ENCODE measurements at places on chromosomes 11 and 22.

DNA sequence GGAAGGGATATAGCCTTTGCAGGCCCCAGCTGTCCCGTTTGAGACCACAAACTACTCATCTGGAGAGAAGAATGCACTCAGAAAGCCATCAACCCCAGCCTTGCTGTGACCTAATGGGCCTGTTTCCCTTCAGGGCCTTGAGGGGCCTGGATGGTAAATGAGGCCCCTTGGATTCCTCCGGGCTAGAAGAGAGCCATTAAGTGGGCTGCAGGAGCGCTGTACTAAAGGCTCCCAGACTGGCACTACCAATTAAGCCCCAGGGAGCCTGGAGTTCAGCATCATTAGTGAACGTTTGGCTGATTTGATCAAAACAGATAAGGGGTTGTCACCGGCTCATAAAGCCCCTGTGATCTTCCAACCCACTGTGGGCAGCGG, 23.0 kb downstream of the CD5 start:
- DNase-seq = no peak

GRCh38 chr22:37765498-37765897, 42.2 kb upstream of the GCAT start:
- no peak for DNase-seq

- no peak for DNase-seq
Measured at GRCh38 chr11:27718863-27719545, 18.7 kb upstream of the BDNF start.

- DNase-seq = no peak
Measured at GRCh38 chr11:17388609-17389210, at the start of gene KCNJ11. TSS of gene KCNJ11 (minus strand) at chr11:17388659. CDS start at chr11:17388091, 568 bp downstream.

DNA sequence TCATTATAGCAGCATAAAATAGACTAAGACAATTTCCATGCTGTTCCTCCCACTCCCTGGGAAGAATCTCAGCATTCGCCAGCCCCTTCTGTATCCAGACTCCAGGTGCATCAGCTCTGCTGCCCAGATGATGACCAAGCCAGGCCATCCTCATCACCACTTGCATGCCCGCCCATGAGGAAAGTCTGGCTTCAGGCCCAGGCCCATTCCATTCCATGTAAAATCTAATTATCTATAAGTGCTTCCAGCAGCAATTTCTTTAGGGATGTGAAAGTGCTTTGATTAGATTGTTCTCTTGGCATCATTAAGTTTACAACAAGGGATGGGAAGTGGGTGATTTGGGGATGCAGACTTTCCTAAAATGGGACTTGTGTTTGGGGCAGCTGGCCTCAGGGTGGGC, 100.3 kb downstream of the INSC start:
- DNase-seq = no peak

- no peak for DNase-seq
Measured at GRCh38 chr11:120208001-120208441, 2.8 kb upstream of the OAF start.

DNA sequence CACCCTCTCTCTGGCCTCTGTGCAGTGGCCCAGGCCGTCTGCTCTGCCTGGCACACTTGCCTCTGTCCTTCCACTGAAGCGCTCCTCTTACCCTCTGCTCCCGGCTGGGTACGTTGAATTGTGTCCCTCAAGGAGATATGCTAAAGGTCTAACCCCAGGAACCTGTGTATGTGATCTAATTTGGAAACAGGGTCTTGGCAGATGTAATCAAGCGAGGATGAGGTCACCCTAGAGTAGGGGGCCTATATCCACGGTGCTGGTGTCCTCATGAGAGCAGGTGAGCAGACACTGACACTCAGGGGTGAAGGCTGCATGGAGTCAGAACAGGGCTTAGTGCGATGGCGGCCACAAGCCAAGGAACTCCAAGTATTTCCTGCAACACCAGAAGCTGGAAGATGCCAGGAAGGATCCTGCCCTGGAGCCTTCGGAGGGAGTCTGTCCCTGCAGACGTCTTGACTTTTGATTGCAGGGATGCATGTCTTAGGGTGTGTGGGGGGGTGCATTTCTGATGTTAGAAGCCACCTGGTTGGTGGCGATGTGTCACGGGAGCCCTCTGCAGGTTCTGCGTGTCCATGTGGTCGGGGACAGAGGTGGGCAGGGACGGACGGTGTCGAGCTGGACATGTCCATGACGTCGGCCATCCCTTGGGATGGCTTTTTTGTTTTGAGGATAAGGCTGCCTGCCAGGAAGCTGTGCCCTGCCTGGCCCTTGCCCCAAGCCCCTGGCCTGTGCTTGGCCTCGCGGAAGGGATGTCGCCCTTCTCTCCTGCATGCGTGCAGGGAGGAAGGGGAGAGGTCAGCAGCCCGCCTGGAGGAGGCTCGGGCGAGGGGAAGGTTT, 68.6 kb downstream of the LRP5 start:
- DNase-seq = no peak

GRCh38 chr22:49141761-49142160, 685.9 kb downstream of the BRD1 start:
- DNase-seq = no peak

- no peak for DNase-seq
Measured at GRCh38 chr11:112637076-112637475, 324.1 kb upstream of the NCAM1 start.

DNA sequence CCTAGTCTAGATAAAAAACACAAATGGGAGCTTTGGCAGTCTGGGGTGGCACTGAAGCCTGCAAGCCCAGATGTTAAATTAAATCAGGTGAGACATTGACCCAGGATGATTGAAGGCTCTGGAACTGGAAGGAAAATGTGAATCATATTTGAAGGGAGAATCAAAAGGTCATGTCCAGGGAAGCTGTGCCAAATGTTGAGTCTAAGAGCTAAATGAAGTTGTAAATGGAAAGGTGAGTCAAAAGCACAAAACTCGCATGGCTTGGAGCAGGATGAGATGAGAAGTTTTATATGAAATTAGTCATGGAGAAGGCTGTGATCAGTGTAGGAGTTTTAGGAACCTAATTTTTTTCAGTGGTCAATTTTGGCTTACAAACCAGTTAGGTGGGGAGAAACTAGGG, 301.1 kb downstream of the BLID start:
- no peak for DNase-seq

- DNase-seq = no peak
Measured at GRCh38 chr11:115930291-115930690, 426.1 kb upstream of the CADM1 start.

GRCh38 chr11:46279126-46280099, 2.0 kb downstream of the CREB3L1 start:
- no peak for DNase-seq

DNA sequence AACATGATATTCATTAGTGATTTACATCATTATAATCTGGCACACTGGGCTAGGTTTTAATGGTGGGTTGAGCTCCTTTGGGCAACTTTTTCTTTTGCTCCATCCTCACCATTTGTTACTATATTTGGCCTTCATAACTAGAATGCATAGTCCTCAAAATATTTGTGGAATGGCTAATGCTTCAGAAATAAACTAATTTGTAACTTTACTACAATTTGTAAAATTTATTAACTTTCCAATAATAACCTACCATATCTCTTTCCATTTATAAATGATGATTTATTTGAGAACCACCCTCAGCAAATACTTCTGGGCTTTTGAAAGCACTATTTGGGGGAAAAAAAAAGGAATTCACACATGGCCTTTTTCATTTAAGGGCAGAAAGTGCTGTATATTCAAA, 79.7 kb downstream of the LARGE2 start:
- DNase-seq = no peak

DNA sequence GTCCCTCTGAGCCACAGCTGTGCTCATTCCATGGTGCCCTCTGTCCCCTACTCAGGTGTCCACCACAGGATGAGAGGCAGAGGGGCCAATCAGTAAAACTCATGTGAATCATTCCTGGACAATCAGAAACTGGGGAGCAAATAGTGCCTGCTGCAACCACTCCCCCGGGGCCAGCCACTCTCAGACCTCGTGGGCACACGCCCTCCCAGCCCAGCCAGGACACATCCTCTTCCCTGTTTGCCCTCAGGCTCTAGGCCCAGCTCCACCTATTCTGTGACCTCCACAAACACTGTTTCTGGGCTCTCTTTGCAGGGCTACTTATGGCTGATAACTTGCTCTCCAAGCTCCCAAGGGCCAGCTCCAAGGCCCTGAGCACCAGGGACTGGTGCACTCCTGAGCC, 14.0 kb upstream of the KCTD14 start:
- DNase-seq = no peak

- no peak for DNase-seq
Measured at GRCh38 chr22:45834241-45834640, 142.7 kb downstream of the WNT7B start.

DNA sequence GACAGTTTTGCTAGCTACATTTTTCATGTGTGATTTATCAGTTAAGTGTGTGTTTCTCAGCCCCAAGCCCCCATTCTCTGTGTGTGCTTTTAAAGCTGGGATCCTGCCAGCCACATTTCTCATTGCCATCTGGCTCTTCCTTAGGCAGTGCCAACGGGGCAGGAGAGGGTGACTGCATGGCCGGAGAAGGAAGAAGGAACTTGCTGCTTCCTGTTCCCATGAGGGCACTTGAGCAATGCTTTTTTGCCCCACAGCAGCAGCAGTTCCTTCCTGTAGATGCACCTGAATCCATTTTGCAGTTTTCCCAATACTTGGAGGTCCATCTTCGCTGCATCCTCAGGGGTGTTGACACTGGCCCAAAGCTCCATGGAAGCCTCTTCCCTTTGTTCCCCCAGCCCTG, 37.5 kb downstream of the TNRC6B start:
- no peak for DNase-seq

GRCh38 chr11:62880231-62880802, 379 bp upstream of the SLC3A2 start:
- no peak for DNase-seq

DNA sequence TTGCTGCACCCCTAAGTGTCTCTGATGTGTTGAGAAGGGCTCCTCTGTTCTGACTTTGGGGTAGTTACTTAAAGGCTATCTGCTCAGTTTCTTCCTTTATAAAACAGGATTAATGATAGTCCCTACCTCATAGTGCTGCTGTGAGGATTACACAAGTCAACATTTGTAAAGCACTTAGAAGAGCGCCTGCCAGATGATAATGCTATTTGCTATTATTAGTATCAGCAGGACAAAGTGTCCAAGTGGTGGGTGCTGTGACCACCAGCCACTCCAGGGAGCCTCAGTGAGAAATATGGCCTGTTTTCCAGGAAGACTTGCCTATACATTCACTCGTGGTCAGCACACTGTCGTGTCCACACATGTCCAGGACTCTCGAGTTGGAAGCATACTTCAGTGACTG, 16.2 kb downstream of the POU2F3 start:
- no peak for DNase-seq

GRCh38 chr11:85494396-85494795, 132.7 kb downstream of the DLG2 start:
- no peak for DNase-seq

DNA sequence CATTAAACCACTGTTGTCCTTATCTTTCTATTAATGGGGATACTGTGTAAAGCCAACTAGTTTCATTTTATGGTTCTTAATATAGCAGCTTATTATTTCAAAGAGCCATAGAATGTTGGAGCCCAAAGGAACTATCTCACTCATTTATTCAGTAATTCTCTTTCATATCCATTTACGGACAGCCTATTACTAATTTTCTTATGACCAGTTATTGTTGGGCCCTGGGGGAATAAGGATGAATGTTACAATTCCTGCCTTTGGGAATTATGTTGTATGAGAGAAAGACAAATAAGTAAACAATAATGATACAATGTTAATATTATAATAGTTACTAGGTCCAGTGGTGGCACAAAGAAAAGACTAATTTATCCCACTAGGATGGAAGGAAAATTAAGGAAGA, 52.4 kb downstream of the AAMDC start:
- no peak for DNase-seq

DNA sequence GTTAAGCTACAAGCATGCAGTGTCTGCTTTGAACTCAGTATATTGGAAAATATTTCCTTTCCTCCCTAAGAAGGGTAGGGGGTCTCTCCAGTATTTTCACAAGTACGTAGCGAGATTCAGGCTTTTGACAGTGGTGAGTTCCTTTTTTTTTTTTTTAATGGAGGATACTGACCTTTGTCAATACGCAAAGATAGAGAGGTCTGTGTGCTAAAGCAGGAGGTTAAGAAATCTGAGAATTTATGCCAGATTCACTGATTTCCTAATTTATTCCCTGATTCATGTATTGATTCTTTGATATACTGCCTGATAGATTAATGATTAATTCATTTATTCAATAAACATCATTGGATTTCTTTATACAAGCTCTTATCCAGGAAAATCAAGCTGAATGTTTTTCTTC, 106.7 kb upstream of the CADM1 start:
- no peak for DNase-seq
